ENCODE measurements at places on chromosomes 1 and 21.

GRCh38 chr1:169727307-169727706 lies 6.6 kb downstream of the SELE start:
- peak; percentile 46 for DNase-seq

GRCh38 chr21:41328660-41329607 lies 12.3 kb downstream of the FAM3B start:
- DNase-seq = no peak

DNA sequence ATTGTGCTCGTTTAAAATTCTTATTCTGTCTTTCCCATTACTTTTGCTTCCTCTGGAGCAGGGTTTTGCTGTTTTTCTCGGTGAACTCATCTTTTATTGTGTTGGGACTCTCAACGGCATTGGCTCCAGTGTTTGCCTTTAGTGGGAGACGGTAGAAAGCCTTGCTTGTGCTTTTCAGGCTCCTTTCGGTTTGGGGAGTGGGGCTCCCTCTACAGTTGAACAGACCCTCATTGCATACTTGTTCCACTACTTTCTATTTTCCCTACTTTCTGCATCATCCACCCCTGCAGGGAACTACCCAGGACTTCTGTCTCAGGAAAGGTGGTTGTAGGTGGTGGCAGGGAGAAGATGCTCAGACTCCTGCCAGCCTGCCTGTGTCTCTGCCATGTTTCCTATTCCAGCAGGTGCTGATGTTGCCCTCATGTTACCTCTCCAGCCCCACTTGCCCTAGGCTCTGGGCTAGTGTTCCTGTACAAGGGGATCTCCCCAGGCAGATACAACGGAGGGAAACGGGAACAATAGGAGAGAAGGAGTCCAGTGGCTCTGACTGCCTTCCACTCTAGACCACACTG lies 68.5 kb upstream of the ZBTB18 start:
- no peak for DNase-seq

DNA sequence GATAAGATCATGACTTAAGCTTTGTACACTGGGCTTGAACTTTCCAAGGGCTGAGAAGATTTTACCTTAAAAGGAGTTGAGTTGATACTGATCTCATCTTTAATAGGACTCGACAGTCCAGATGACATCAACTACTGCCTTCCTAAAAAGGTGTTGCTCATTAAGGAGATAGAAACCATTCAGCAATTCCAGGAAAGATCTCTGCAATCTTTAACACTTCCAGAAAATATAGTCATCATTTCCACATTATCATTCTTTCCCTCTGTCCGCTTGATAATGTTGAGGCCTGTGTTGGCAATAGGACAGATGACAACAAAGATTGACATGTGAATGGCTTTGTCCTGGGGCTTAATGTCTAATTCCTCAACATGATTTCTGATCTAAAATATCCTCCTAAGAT lies 145.4 kb upstream of the C1orf21 start:
- DNase-seq = no peak

DNA sequence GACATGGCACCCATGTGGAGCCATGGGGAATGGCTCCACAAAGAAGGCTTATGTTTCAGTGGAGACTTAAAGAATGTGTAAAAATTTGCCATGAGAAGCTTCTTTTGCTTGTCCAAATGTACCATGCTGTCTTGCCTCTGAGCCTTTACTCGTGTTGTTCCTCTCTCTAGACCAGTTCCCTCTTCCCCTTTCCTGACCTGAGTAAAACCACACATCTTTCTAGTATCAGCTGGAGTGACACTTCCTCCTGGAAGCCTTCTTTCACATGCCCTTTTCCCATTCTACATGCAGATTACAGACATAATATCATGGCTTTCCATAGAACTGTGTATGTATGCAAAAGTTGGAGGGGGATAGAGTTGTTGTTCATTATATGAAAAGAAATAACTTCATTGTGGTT lies 13.6 kb upstream of the GPX7 start:
- DNase-seq = no peak

- peak; percentile 89 for DNase-seq
Measured at GRCh38 chr1:6486433-6487011, 4.9 kb downstream of the PLEKHG5 start.

GRCh38 chr1:201481004-201481380 lies 12.0 kb upstream of the PHLDA3 start:
- no peak for DNase-seq

All from ureter (tissue), 1 donor.